NCI-H1092 treated with DMSO at 0.1 percent for 48 hours (cell line): ENCODE measurements at places on chromosomes 3 and 15.

GRCh38 chr3:179921500-179921899 lies 115.2 kb downstream of the PEX5L start:
- no peak for DNase-seq

GRCh38 chr3:71681224-71681668 lies 44.0 kb downstream of the EIF4E3 start:
- DNase-seq = no peak

GRCh38 chr3:128316481-128316891 lies 150.2 kb downstream of the DNAJB8 start:
- no peak for DNase-seq

DNA sequence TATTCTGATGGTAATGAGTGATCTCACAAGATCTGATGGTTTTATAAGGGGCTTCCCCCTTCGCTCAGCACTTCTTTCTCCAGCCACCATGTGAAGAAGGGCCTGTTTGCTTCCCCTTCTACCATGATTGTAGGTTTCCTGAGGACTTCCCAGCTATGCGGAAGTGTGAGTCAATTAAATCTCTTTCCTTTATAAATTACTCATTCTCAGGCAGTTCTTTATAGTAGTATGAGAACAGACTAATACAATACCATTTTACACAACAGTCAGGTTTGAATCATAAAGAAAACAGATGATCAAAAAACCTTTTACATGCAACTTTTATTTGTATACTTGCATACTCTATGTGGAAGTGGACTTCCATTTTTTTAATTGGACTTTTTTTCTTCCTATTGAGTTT lies 46.7 kb upstream of the CBLB start:
- no peak for DNase-seq

DNA sequence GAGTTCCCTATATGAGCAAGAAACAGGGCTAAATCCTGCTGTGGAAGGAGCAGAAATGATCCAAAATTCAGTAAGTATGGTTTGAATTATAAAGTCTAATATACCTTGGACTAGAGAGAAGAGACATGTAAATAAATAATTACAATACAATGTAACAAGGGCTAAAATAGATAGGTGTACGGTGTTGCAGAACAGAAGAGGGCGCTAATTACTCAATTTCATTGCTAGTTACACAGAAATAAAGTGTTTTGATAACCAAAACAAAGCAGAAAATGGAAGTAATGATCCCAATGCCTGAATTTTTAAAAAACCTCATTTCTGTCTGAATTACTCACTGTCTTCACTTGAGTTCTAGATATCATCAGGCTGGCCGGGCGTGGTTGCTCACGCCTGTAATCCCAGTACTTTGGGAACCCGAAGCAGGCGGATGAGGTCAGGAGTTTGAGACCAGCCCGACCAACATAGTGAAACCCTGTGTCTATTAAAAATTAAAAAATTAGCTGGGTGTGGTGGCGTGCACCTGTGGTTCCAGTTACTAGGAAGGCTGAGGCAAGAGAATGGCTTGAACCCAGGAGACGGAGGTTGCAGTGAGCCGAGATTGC lies 8.3 kb upstream of the PLCH1 start:
- peak; percentile 42 for DNase-seq

DNA sequence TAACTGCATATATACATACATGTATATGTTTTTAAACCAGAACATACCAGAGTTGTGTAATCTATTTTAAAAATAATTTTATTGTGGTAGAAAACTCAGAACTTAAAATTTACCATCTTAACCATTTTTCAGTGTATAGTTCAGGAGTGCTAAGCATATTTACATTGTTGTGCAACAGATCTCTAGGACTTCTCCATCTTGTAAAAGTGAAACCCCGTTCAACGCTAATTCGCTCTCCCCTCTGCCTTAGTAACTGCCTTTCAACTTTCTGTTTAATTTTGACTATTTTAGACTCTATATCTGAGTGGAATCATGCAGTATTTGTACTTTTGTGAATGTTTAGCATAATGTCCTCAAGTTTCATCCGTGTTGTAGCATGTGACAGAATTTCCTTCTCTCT lies 51.8 kb upstream of the SSR3 start:
- no peak for DNase-seq

DNA sequence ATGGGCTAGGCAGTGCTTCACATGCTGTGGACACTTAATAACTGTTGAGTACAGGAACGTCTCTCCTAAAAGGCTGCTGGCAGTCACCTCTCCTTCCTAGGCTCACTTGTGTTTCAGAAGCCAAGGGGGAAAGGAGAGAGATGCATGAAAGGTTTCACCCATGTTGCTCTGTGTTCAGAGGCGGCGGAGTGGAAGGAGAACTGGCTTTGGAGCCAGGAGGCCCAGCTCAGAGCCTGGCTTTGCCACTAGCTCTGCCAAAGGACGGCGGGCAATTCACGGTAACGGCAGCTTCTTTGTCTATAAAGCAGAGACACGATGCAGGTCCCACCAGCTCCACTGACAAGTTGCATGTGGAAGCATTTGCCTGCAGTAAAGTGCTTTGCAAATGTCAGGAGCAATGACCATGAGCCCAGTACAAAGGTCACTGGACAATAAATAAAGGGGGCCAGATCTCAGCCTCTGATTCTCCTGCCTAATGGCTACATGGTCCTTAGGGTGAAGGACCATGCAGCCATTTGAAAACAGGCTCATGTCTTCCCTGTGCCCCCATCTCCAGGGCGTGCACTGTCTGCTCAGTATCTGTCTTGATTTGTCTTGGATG lies 171.7 kb upstream of the TLE3 start:
- no peak for DNase-seq

DNA sequence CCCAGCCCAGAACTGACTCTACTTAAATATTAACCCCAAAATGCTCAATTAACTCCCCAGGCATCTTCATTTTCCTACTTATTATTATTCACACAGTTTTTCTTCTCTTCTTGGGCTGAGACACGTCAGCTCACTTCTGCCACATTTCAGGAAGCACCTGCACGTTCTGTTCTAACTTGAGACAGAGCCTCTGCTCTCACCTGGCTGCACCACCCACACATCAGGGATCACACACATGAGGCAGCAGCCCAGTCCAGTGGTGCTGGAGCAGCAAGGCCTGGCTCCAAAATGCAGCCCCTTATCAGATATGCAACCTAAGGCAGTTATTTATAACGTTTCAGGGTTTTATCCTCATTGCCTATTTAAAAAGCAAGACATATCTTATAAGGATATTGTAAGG lies 127.5 kb downstream of the OSBPL10 start:
- no peak for DNase-seq

GRCh38 chr15:55241891-55242290 lies 45.1 kb upstream of the RSL24D1 start:
- DNase-seq = no peak

DNA sequence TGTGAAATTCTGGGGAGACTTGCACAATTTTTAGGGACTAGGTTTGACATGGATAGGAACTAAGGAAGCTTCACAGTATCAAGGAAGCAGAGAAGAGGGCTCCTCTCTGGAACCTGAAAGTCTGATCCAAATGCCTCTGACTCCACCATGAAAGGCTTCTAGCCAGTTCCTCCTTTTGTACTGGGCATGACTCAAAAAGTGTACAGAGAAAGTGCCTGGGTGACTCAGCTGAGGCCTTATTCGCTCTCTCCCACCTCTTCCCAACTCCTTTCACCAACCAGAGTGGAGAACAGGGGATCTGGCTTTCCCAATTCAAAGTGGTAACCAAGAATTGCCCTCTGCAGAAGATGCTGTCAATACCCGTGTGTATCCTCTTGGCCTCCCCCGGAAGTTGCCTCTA lies 342.9 kb upstream of the PROK2 start:
- DNase-seq = no peak

GRCh38 chr3:46013316-46014094 lies 13.8 kb downstream of the XCR1 start:
- DNase-seq = no peak

GRCh38 chr3:193905541-193906396 lies 230.2 kb upstream of the HES1 start:
- DNase-seq = no peak

- DNase-seq = no peak
Measured at GRCh38 chr15:68173119-68173518, 32.0 kb downstream of the CALML4 start.

- DNase-seq = peak; percentile 94
Measured at GRCh38 chr15:69160141-69160993, at the start of gene GLCE. TSS of gene GLCE (plus strand) at chr15:69160635. CDS start at chr15:69255807, 95,172 bp downstream.

GRCh38 chr3:122942239-122942638 lies 85.3 kb downstream of the SEMA5B start:
- no peak for DNase-seq

GRCh38 chr3:153137626-153138025 lies 24.4 kb upstream of the RAP2B start:
- no peak for DNase-seq
